ENCODE measurements at places on chromosomes 3 and 15. TPM values are rescaled to one million over a fixed set of nuclear protein-coding genes. Genes with fewer than 3 reads are reported as not detected.

ADCY5 gene
- not detected for total RNA-seq

DNA sequence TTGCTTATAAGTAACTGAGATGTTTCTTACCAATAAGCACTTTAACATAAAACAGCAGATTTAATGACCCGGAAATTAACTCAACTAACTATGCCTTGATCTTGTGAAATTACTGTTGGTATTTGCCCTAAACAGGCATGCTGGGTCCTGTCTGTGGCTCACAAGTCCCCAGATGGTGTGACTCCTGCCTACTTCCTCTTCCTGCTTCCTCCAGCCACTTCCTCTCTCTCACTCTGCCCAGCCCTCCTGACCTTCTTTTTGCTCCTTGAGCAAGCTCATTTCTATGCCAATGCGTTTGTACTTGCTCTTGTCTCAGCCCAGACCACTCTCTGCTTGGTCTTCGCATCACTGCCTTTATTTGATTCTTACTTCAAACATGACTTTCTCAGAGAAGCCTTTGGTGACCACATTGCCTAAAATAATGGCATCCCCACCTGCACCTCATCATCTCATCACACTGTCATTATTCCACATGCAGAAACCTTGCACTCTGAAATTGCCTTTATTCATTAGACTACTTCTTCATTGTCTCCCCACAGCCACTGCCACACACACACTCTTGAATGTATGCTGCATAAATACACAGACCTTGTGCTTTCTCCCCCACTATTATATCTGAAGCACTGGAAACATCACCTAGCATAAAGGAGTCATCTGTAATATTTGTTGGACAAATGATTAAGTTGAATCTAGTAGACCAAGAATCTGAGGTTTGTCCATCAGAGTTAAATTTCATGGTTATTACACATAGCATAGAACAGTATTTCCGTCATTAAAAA lies 256.3 kb upstream of the SEMA6D start:
- DNase-seq = no peak

RLBP1 gene
- not detected for total RNA-seq

P2RY13 gene
- total RNA-seq = not detected

MKRN3 gene
- not detected for total RNA-seq

DNA sequence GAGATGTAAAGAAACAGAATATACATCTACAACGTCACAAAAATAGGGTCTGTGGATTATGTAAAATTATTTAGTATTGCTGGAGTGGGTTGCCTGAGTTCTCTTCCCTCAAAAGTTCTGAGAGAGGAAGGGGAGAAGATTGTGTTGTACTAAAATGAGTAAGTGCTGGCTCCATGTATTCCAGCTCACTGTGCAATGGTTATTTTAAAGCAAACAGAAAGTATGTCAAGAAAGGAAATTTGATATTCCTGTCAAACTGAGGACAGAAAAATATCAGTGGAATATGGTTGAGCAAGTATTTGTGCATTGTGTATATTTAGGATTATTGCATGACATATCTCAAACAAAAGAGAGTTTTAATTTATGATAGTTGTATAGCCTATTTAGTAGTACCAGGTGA lies 2.2 kb downstream of the TRPC1 start:
- no peak for DNase-seq

PRKCI gene
- 46.3 TPM for total RNA-seq

ARGFX gene
- not detected for total RNA-seq

DNA sequence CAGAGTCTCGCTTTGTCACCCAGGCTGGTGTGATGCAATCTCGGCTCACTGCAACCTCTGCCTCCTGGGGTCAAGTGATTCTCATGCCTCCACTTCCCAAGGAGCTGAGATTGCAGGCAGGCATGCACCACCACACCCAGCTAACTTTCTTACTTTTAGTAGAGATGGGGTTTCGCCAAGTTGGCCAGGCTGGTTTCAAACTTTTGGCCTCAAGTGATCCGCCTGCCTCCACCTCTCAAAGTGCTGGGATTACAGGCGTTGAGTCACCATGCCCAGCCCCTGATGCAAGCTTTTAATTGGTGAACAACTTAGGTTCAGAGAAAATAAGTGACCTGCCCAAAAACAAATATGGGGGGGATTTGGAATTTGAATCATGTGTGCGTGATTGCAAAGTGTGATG lies 246.2 kb downstream of the LRTM1 start:
- peak; percentile 13 for DNase-seq

GRCh38 chr3:192130534-192131132 lies 596.7 kb downstream of the FGF12 start:
- DNase-seq = peak; percentile 70

DNA sequence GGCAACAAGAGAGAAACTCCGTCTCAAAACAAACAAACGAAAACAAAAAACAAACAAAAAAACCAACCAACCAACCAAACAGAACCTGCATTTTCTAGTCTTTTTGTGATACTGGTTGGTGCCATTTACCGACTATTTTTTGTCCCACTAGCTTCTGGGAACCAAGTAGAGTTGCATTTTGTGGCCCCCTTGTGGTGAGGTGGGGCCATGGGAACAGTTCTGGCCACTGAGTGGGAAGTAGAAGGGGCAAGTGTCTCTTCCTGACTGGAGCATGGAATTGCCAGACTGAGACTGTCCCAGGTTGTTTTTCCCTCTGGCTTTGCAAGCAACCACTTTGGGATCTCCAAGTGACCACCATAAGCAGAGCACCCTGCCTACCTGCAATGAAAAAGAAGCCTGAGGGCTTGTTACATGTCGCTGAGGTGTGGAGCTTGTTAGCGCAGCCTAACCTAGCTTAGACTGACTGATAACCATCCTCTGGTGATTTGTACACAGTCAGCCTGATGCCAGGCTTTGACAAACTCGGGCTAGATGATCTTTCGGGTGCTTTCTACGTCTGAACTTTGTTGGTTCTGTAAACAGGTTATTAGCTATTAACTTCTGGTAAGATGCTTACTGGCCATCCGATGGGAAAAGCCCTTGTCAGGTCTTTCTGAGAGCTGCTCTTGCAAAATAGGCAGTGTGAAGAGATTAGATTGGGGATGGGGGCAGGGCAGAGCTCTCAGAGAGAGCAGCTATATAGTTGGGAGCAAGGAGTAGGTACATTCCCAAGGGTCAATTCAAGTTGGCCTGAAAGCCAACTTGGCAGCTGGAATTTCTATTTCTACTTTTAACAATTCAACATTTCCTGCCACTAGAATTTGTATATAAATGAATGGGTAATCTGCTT lies 172.2 kb downstream of the SSR3 start:
- DNase-seq = peak; percentile 65

MUSTN1 gene
- not detected for total RNA-seq

CCR9 gene
- not detected for total RNA-seq

GRCh38 chr15:95558131-95558530 lies 772.4 kb upstream of the NR2F2 start:
- DNase-seq = peak; percentile 54

GRCh38 chr3:99565331-99565730 lies 73.1 kb upstream of the COL8A1 start:
- no peak for DNase-seq

- DNase-seq = no peak
Measured at GRCh38 chr15:31461375-31461774, 134.7 kb downstream of the KLF13 start.

- DNase-seq = peak; percentile 66
Measured at GRCh38 chr15:32688151-32688639, 29.6 kb upstream of the GREM1 start.

LYZL4 gene
- total RNA-seq = not detected

GP9 gene
- not detected for total RNA-seq

DNA sequence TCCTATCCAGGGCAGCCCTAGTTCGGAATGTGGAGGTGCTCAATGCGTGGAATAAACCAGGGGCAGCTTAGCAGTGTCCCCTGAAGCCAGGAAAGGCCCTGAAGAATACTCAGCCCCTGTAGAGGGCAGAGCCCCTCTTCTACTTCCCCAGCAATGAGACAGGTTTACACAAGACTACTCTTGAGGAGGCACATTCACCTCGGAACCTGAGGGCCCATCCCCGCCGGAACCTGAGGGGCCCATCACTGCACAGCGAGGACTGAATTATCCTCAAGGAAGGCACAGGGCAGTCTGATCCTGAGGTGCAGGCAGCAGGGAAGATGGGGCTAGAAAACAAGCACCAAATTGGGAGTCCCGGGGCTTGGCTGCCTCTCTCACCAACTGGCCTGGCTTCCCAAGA lies 22.2 kb downstream of the CCDC13 start:
- DNase-seq = no peak

DNA sequence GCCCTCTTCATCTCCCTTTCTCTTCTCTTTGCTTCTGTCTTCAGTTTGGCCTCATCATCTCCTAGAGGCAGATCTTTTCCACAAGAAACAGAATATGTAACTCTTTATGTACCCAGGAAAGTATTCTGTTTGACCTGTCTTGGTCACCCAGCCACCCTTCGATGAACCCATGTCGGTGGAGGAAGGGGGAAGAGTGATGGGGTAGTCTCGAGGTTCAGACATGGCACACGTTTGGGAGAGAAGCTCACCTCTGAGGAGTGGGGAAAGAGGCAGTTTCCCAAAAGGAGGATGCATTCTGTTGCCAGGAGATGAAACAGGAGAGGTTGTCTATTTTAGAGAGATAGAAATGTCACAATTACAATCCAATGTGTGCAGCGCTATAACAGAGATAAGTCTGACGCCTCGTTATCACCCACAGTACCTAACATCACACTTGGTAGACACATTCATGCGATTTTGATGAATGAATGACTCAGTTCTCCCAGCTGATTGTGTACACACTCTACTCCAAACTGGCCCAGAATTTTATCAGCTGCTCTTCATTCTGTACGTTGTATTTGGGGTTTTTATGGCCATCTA lies 722 bp upstream of the CCDC50 start:
- DNase-seq = no peak

GRCh38 chr15:60669351-60669750 lies 190.4 kb upstream of the ICE2 start:
- DNase-seq = no peak

GRCh38 chr3:20380295-20380694 lies 194.3 kb upstream of the SGO1 start:
- no peak for DNase-seq

DNA sequence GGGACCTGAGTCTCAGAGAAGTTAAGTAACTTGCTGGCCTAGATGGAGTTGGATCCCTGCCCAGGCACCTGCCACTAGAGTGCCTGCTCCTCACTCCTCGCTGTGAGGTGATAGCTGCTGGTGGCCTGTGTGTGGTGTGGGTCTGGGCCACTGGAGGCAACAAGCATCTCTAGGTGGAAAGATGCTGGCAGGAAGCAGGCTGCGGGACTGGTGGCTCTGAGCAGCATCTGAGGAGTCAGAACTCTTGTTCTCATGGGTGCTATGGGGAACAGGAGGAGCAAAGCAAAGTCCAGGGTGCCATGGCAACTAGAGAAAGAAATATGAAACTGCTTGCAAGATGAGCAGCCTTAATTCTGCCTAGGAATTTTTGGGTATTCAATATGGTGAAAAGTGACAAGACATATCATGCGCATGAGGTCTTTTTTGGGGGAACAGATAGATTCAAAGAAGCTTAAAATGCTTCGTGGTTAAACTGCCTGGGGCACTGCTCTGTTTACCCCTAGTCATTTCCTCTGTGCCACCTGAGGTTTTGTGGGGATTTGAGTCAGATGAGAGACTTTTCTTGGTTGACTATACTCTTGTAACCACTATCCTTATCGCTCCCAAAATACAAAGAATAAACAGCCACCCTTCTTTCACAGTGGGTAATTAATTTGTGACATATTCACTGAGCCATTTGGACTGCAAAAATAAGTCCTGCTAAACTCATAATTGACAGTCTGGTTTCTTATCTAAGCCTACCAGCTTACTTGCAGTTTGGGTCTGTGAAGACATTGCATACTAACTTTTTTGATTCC lies 50.3 kb downstream of the MED12L start:
- DNase-seq = peak; percentile 5

GRCh38 chr3:42544492-42545283 lies 37.1 kb downstream of the SEC22C start:
- DNase-seq = peak; percentile 7

DNA sequence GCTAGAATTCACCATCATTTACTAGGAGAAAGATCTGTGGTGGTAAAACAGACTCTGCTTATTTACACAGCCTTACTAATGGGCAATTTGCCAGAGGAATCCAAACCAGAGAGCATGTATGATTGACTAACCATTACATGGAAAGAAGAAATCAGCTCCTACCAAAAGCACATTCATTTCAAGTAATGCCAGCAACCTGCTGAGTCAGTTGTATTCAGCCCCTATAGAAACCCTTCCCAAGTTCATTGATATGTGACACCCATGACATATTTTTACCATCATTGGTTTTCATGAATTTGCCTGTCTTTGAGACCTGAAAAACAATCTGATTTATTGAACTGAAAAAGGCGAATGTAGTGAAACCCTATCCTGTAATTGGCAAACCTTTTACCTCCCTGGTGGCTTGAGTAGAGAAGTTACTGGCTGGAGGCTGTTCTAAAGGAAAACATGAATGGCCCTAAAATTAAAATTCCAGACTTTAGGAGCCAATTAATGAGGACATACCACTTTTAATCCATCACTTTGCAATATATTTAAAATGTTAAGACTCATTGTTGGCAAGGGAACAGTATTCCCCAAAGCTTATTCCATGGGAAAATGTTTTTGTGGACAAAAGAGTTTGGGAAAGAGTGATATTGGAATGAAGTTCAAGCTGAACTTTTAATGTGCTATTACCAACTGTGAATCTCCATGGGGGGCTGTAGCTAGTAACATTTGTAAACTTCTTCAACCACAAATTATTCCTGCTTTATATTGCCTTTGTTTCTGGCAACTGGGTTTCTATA lies 542.9 kb downstream of the FHIT start:
- DNase-seq = peak; percentile 49

POLR2H gene
- 91.5 TPM for total RNA-seq

SEMA5B gene
- total RNA-seq = not detected

GRCh38 chr3:177977381-177978158 lies 558.7 kb upstream of the KCNMB2 start:
- DNase-seq = peak; percentile 61

DNA sequence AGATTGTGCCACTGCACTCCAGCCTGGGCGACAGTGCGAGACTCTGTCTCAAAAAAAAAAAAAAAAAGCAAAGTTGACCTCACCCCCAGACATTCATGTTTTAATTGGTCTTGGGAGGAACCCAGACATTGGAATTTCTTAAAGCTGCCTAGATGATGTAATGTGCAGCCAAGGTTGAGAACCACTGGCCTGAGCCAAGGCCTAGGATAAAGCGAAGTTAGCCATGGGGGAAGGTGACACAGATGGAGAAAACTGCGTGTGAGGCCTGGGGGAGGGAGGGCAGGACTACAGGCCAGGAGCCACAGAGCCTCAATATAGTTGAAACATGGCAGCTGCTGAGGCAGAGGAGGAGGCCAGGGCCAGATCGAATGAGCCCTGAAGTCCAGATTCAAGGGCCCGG lies 21.0 kb downstream of the GLB1 start:
- DNase-seq = no peak

NR1I2 gene
- not detected for total RNA-seq
